ENCODE measurements at places on chromosomes 3 and 15.

GRCh38 chr3:150218236-150218635 lies 189.9 kb upstream of the TSC22D2 start:
- no peak for DNase-seq

- no peak for DNase-seq
These were observed 30.2 kb upstream of the IREB2 start for GRCh38 chr15:78407608-78408354.

DNA sequence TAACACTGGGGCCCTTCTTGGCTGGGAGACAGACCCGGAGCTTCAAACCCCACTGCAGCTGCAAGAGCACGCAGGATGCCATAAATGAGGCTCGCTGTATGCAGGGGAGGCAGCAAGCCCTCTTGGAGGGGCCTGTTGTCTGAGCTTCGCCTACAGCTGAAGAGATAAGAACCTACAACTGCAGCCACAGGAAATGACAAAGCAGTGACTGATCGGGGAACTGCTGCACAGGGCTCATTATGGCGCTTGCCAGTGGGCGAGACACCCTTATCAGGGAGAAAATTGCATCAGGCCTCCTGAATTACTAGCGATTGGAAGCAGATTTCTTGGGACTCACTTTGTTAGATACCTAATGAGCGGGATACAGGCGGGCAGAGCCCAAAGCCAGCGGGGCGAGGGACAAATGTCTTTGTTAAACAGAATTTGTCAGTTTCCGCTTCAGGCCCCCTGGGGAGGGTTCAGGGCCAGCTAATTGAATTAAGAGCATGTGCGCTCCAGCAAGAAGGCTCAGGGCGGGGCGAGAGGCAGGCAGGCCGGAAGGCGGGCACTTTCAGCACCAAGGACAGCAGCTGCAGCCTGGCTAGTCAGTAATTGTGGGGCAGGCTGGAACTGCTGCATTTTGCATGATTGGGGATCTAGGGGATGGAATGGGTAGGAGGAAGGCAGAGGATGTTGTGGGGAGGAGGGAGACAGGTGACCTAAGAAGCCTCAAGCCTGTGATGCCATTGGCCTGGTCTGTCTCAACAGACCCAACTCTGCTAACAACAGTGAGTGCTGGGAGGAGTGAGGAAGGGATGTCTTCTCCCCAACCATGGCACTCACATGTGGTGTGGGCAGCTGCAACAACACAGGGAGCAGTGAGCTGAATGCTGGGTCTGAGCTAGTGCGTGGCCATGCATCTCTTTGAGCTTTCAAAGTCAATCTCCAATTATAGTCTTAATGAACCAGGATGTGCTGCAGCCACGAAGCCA lies 55.3 kb downstream of the CCDC33 start:
- peak; percentile 89 for DNase-seq

GRCh38 chr3:180059356-180059755 lies 22.6 kb upstream of the PEX5L start:
- no peak for DNase-seq

DNA sequence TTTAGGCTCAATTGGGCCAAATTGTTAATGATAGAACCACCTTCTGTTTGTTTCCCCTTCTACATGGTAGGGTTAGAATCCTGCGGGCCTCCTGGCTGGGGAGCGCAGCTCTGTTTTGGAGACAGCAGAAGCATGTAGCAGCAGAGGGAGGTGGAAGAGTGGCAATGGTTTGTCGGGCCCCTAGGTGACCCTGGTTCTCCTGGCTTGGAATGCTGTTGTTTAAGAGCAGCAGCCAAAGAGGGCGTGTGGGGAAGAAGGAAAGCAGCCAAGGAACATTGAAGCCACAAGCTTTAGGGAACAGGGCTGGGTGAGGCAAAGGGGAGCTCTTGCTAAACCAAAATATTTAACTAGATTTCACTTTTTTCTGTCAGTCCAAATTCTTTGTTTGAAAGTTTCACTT lies 213.7 kb upstream of the NR2E3 start:
- peak; percentile 70 for DNase-seq

All from left ventricle myocardium superior (tissue), 1 donor.